Activated CD8-positive, alpha-beta memory T cell treated with anti-CD3 and anti-CD28 coated beads, Interleukin-2, amount 50 U/mL, for 48 hours (primary cell): ENCODE measurements at places on chromosomes 12 and 14.

GRCh38 chr14:98140862-98141530 lies 1131.0 kb downstream of the BCL11B start:
- DNase-seq: no peak

GRCh38 chr14:67387195-67387594 lies 24.8 kb downstream of the PLEK2 start:
- no peak for DNase-seq

- no peak for DNase-seq
Measured at GRCh38 chr12:128205145-128205544, 61.8 kb upstream of the TMEM132C start.

DNA sequence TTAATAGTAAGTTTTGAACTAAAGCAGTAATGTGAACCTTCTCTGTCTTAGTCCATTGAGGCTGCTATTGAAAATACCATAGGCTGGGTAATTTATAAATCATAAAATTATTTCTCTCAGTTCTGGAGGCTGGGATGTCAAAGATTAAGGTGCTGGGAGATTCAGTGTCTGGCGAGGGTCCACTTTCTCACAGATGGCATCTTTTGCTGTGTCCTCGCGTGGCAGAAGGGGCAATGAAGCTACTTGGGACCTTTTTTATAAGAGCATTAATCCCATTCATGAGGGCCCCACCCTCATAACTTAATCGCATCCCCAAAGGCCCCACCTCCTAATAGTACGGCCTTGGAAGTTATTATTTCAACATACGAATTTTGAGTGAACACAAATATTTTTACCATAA lies 28.4 kb downstream of the LIN7A start:
- DNase-seq: no peak
